Left hindlimb (tissue), 1 donor: ENCODE measurements at places on chromosomes 4 and X.

DNA sequence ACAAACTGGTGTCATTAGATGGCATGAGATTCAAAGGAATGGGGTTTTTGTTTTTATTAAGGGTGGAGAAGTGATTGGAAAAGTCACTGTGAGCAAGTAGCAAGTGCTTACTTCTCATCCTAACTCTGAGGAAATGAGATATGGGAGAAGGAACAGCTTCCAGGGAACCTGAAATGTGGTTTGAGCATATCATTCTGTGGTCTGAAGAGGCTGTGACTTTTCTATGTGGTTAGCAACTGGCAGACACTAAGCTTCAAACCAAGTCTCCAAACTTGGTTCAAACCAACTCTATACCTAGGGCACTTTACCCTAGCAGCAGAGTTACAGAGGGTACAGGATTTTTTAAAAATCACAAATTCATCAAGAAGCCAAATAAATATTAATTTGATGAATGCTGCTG lies 58.2 kb downstream of the DCLK2 start:
- DNase-seq, result no peak

- DNase-seq, result peak; percentile 57
Observed at GRCh38 chr4:74793757-74794381, 454 bp downstream of the BTC start.

DNA sequence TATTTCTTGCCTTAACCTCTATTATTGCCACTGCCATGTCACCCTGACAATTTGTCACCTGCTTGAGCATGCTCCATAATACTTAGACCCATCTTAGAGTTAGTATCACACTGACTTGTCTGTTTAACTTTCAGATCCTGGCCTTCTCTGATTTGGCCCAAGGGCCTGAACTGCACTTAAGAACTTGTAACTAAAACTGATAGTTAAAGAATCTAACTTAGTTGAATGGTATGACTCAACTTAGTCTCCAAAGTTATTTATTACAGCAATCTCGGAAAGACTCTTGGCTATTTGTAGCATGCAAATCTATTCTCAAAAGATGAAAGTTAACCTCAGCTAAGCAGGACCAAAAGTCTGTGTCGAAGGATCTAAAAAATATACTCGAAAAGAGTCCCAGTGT lies 72.3 kb downstream of the IGSF1 start:
- no peak for DNase-seq

GRCh38 chr4:78379040-78379439 lies 172.5 kb upstream of the ANXA3 start:
- DNase-seq, result no peak

DNA sequence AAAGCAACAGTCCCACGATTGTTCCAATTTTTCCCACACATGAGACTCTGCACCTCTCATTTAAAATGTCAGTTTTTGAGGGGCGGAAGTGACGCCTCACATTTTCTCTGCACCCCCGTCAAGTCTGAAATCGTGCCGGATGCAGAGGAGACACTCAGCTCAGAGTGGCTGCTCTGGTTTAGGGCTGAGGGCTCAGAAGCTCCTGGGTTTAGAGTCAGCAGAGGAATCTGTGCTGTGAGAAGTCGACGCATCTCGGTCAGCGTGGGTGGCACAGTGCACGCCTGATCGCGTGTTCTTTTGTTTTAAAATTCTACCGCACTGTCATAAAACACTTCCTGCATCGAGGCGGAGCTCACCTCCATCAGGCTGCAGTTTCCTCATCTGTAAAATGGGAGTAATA lies 116.7 kb upstream of the ADRA2C start:
- DNase-seq, result no peak

- no peak for DNase-seq
Observed at GRCh38 chr4:121989715-121990114, 37.9 kb upstream of the TRPC3 start.

DNA sequence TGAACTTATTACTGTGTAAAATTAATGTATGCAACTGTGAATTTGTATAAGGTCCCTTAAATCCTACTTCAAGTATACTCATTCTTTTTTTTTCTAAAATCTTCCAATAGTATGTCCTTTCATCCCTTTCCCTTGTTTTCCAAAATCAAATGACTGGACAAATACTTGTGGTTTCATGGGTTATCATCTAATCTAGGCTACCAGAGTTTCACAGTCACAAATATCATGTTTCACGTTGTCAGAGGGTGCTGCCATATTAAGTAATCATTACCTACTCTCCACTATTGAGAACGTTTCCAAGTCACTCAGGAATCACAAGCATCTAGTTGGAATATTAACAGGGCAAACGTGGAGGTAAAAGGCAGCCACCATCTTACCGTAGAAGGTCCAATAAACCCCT lies 1235.0 kb upstream of the TENM3 start:
- DNase-seq, result no peak

DNA sequence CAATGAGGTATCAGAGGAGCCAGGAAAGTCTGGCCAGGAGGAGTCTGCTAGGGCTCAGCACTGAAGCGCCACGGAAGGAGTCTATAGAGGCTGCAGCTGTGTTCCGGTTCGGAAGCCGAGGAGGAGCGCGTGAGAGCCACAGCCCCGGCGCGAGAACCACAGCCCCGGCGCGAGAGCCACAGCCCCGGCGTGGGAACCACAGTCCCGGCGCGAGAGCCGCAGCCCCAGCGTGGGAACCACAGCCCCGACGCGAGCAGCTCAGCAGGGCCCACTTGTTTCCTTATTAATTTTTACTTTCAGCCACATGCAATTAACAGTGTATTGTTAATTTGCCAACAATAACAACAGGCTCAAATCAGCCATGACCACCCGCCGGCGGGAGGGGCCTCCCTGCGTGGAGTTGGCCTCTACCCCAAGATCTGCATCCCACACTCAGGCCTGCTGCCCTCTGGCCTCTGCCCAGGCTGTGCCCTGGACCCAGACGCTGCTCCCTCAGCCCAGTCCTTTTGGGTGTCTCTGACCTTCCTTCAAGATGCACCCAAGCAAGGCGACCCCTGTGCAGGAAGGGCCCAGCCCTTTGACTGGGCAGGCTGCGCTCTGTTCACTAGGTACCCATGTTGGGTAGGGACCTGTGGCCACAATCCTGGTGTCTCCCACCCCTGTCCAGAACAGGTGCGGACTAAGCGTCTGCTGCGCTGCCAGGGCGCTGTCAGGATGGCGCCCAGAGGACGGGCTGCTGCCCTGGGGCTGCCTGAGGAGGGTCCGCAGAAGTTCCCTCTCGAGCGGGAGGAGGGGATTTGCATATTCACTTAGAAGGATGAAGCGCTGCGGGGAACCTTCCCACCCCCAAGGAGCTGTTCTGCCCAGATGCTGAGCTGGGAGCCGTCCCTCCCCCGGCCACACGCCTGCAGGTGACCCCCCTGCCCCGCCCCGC lies 113.8 kb downstream of the ADRA2C start:
- DNase-seq, result no peak

DNA sequence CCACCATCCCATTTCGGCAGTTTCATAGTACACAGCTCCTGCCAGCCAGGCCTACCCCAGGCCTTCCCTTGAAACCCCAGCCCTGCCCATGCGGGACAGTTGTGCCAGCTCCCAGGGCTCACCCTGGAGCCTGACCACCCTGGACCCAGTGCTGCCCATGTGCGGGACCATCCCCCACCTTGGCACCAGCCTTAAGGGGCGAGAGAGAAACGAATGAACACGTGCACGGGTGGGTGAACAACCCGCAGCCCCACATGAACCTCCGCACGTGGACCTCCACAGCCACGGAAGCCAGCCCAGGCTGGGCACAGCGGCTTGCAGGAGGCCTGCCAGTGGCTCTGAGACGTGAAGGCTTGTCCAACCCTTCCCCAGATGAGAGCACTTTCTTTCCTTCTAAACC lies 76.0 kb upstream of the MXD4 start:
- no peak for DNase-seq

DNA sequence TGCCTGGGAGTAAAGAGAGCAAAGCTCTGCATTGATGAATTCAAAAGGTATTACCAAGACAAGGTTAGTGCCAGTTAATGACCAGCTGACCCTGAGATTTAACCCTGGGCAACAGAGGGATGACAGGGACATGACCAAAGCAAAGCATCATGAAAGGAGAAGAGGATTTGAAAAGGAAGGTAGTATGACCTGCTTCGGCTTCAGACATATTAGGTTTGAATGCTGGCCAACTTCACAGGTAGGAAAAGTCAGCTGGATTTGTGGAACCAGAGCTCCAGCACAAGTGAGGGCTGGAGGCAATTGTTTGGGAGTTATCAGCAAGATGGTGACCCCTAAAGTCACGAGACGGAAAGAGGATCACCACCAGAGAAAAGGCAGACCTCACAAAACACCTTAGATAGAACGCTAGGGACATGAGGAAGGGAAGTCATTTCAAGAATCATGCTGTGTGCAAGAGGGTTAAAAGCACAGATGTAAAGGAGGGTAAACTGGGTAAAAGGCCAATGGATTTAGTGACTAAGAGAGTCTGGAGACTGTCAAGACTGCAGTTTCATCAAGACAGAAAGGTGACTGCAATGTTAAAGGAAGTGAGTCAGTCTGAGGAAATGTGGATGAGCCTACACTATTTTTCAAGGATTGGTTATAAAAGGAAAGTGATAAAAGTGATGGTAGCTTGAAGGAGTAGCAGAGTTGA lies 45.6 kb downstream of the SH3RF1 start:
- no peak for DNase-seq

GRCh38 chr4:155367608-155368007 lies 9.2 kb downstream of the MAP9 start:
- no peak for DNase-seq

DNA sequence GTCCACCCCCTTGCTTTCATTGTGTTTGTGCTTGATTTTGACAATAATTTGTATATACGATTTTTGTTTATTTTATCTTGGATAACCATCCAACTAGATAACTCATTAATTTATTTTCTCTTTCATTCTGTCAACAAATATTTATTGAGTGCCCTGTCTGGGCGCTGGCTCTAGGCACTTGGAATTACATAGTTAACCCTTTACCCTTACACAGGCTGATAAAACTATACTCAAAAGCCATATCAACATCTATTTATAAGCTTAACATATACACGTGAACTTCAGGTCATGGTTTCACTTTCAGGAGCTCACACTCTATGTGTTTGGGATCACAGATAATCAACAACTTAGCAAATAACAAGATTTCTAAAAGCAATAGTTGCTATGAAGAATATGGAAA lies 226.3 kb upstream of the PPARGC1A start:
- DNase-seq, result no peak

DNA sequence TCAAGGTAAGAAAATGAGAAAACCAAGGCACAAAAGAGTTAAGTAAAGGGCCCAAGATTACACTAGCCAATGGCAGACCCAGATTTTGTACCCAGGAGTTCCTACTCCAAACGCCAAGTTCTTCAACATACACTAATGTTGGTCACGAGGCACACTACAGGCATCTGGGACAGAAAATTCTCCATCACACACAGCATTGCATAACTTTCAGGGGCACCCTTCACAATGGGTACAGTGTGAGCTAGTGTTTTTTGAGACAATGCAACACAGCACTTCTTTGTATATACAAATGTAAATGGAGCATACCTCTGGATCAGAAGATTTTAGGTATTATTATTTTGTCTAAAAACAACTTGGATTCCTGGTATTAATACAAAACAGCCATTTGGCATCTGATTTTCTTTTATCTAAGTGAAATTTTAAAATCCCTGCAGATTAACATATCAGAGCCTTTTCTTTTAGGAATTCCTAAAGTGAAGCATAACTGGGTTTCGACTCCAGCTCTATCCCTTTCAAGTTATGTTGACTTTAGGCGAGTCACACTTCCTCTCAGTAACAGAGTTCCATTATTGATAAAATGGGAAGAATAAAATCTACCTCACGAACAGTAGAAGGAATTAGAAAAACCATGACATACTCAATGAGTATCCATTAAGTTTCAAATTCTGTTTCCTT lies 41.1 kb downstream of the ADGRA3 start:
- DNase-seq, result no peak

- DNase-seq, result no peak
Observed at GRCh38 chr4:95044324-95044837, 286.6 kb downstream of the BMPR1B start.
